ENCODE measurements at places on chromosomes 2 and 18.

DNA sequence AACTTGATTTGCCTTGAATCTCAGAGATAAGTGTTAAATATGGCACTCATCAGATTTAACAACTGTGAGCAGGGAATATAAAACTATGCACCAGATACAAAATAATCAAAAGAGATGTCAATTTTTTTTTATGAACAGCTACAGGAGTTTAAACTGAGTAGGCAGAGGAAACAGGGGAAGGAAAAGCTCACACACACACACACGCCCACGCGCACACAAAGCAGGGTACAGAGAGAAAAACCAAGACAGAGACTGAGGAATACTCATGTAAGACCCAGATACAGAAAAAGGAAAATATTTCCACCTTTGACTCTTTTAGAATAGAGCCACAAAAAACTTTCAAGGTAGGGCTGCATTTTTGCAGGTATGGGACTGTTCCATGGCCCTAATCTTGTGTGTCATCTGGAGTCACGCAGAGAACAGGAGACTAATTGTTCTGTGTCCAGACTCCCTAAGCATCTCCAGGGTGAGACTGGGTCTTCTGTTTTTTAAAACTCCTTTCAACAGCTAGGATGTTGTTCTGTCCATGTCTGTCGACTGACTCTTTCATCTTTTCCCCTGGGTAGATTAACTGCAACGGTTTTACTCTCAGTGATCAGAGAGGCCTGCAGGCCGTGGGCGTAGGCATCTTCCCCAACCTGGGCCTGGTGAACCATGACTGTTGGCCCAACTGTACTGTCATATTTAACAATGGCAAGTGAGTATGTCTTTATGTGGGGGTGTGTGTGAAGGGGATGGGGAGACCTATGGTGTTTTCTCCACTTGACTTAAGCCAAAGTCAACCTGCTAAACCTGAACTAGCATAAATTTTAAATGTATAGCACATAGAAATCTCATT lies 23.0 kb downstream of the SMYD1 start:
- no peak for DNase-seq

- DNase-seq, result no peak
Measured at GRCh38 chr18:54181856-54182602, 42.4 kb downstream of the MBD2 start.

- no peak for DNase-seq
Measured at GRCh38 chr2:120869036-120869729, 133.5 kb downstream of the GLI2 start.

DNA sequence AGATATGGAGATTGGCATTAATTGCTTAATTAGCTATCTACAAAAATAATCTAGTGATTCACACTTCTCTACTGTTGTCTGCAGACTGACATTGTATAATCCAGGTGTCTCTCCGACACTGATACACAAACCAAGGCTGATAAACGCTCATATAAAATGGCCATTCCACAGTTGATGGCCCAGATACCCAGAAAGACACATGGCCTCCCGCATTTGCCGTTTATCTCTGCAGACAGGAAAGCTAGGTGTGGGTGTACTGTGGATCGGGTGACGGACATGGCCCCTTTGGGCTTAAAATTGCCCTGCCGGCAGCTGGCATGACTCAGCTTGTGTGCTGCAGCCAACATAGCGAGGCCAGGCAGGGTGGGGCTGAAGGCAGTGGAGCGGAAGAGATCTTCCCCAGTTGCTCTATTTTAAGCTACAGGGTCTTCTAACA lies 18.5 kb downstream of the PMAIP1 start:
- peak; percentile 55 for DNase-seq

DNA sequence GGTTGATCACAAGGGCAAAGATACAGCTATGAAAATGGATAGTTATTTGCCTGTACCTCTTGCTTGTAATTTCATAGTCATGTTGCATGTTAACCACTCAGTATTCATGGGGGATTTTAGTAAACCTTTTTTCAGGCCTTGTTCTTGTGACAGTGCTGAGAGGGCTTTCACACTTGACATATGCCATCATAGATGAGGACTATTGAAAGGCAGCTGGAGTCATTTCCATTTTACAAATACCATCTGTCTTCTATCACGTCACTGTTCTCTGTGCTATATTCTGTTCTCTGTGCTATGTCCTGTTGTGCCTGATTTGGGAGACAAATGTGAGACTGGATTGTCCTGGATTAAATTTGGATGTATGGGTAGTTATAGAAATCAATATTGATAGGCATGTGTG lies 131.7 kb downstream of the LYPD6B start:
- DNase-seq, result no peak

DNA sequence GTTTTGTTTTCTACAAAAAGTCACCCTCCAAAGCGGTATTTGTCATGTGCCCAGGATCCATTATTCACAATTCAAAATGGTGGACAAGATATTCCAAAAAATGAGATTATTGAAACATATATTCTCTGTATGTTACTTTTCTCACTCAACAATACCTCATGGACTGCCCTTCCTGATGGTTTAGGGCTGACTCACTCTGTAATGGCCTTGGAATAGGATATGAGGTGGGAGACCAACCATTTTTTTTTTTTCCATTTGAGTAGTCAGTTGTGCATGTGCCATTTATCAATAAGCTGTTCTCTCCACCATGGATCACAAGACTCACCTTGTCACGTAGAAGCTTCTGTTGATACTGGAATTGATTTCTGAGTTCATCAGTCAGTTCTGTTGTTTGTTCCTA lies 64.5 kb downstream of the LYPD6 start:
- no peak for DNase-seq

DNA sequence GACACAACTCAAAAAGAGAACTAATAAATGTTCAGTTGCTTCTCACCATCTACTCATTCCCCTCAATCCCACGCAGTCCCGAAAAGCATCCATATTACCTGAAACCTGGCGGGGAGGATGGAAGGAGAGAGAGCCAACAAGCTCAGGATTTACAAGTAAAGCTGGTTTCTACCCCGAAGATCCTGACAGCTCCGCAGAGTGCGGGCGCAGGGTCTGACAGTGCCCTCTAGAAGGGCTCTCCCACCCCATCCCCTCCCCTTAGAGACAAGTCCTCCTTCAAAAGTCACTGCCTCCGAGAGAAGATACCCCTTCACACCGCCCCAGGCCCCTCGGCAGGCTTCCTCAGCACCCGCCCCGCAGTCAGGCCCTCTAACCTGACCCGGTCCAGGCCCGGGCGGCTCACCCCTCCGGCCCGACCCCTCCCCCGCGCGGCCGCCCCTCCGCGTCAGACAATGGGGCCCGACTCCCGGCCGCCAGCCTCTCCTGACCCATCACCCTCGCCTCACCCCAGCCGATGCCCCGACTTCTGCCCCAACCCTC lies 550 bp downstream of the RAB1A start:
- peak; percentile 32 for DNase-seq

DNA sequence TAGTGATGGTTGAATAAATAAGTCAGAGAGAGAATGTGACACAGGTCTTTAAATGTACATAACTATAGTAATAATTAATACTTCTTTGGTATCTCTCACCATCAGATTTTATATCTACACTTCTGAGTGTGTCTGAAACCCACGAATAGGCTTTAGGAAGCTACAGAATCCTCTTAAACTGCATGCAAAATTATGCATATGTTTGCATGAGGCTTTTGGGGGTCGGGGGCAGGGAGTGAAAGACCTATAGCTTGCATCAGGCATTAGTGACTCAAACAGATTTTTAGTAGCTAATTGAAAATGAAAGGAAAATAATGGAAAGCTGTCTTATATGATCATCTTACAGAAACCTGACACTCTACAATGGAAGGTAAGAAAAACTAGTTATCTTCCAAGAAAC lies 14.9 kb downstream of the LRPPRC start:
- no peak for DNase-seq
